Ovary (tissue), 10 donors: ENCODE measurements at places on chromosomes 5 and 9.

GRCh38 chr5:135332519-135333150 is 66.4 kb downstream of the MACROH2A1 start:
- H3K36me3 ChIP-seq = no peaks in the 10 kb centered on the region
- H3K27me3 ChIP-seq = no peaks in the 10 kb centered on the region
- no peak overlapping the region for H3K4me3 ChIP-seq

DNA sequence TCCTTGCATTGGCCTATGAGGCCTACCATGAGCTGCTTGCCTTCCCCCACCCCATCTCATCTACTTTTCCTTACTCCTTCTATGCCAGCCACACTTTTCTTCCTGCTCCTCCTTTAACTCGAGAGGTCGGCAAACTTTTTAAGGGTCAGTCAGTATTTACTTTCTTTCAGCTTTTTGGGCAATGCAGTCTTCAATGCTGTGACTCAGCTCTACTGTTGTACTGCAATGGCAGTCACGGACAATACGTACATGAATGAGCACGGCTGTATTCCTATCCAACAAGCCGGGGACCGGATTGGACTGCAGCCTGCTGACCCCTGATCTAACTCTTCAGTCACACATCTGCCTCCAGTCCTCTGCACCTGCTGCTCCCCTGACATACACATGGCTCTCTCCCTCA is 602 bp upstream of the ACTL7A start:
- H3K4me1 ChIP-seq = no peaks in the 10 kb centered on the region
- no peak overlapping the region for H3K27ac ChIP-seq
- no peak overlapping the region for H3K4me3 ChIP-seq
- no peak for DNase-seq

DNA sequence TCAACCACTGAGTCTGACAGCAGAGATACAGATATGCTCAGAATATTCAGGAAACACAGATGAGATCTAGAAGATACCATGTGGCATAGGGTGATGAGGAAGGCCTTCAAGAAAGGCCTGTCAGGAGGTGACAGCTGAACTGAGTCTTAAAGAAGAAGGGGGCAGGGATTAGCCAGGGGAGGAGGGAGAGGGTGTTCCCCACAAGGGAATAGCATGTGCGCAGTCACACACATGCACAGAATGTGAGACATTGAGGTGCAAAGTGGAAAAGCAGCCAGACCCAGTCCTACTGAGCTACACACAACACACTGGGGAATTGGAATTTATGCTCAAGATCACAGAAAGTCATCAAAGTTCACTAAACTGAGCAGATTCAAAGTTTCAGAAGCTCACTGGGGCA is 3.0 kb upstream of the SLC25A48 start:
- H3K4me1 ChIP-seq = no peaks in the 10 kb centered on the region
- no peaks in the 10 kb centered on the region for H3K36me3 ChIP-seq
- no peak for DNase-seq

GRCh38 chr5:139453683-139454567 is 8.6 kb downstream of the ECSCR start:
- no peaks in the 10 kb centered on the region for H3K27me3 ChIP-seq
- no peak overlapping the region for H3K27ac ChIP-seq
- H3K4me1 ChIP-seq = no peaks in the 10 kb centered on the region
- DNase-seq = no peak
- no peak overlapping the region for H3K4me3 ChIP-seq
- no peaks in the 10 kb centered on the region for H3K36me3 ChIP-seq

GRCh38 chr9:68489646-68490045 is 51.0 kb downstream of the TMEM252 start:
- H3K36me3 ChIP-seq = no peaks in the 10 kb centered on the region
- H3K27ac ChIP-seq = no peak overlapping the region
- H3K4me1 ChIP-seq = peaks cover 3% of the 10 kb centered on the region

- no peaks in the 10 kb centered on the region for H3K36me3 ChIP-seq
- no peak for DNase-seq
- no peaks in the 10 kb centered on the region for H3K4me1 ChIP-seq
- no peak overlapping the region for H3K4me3 ChIP-seq
Observed at GRCh38 chr5:96569770-96570169, 92.4 kb upstream of the CAST start.

- no peak for DNase-seq
- no peaks in the 10 kb centered on the region for H3K27me3 ChIP-seq
- no peaks in the 10 kb centered on the region for H3K36me3 ChIP-seq
- H3K4me3 ChIP-seq = no peak overlapping the region
- peaks cover 12% of the 10 kb centered on the region for H3K4me1 ChIP-seq
- no peak overlapping the region for H3K27ac ChIP-seq
Observed at GRCh38 chr9:87635656-87636501, 90.0 kb upstream of the CTSL start.

- no peaks in the 10 kb centered on the region for H3K36me3 ChIP-seq
- H3K4me3 ChIP-seq = no peak overlapping the region
- peaks cover 3% of the 10 kb centered on the region for H3K4me1 ChIP-seq
- peaks cover 7% of the 10 kb centered on the region for H3K27me3 ChIP-seq
- no peak for DNase-seq
Observed at GRCh38 chr5:88678770-88679381, 204.1 kb downstream of the MEF2C start.

DNA sequence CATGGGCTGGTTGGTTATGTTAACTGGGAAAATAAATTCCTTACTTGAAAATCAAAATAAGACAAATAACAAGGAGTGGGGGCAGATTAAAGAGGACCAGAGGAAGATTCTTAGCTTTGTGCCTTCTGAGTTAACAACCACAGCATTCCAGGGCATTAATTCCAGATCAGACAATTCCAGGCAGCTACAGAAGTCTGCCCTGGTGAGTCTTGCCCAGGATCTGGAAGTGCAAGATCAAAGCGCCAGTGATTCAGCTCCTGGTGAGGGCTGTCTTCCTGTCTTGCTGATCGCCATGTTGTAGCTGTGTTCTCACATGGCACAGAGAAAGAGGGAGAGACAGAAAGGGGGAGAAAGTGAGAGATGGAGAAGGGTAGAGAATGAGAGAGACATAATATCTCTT is 65.6 kb downstream of the ANXA2R start:
- H3K27ac ChIP-seq = no peak overlapping the region
- no peak for DNase-seq
- no peaks in the 10 kb centered on the region for H3K27me3 ChIP-seq
- no peaks in the 10 kb centered on the region for H3K36me3 ChIP-seq
- H3K4me1 ChIP-seq = no peaks in the 10 kb centered on the region

GRCh38 chr5:35877655-35878054 is 21.0 kb downstream of the IL7R start:
- DNase-seq = no peak
- no peaks in the 10 kb centered on the region for H3K4me1 ChIP-seq
- H3K36me3 ChIP-seq = no peaks in the 10 kb centered on the region
- H3K27ac ChIP-seq = no peak overlapping the region
- H3K4me3 ChIP-seq = no peak overlapping the region

GRCh38 chr9:5869315-5870019 is 21.2 kb upstream of the MLANA start:
- H3K27ac ChIP-seq = no peak overlapping the region
- no peaks in the 10 kb centered on the region for H3K4me1 ChIP-seq
- no peak for DNase-seq
- H3K4me3 ChIP-seq = no peak overlapping the region
- no peaks in the 10 kb centered on the region for H3K36me3 ChIP-seq

DNA sequence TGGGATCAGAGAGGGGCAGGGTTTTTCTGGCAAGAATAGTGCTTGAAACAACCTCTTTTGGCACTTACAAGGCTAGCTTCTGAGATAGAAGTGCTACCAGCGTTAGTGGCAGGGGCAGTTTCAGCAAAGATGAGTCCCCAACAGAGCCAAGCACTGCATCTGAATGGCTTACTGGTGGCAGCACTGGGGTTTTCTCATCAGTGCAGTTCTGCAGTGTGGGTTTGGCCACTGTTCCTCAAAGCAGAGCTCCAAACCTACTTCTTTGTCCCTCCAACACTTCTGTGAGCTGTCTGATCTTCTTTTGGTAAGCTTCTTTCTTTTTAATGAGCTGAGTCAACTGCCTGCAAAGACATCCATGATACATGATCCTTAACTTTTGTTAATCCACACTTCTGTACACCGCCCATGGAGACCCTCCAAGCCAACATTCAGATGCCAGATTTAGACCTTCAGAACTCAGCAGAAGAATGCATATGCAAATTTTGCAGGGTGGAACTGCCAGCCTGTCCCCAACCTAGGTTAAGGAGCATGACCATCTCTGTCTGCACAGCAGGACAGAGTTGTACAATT is 29.9 kb upstream of the FSTL4 start:
- H3K36me3 ChIP-seq = no peaks in the 10 kb centered on the region
- H3K27ac ChIP-seq = no peak overlapping the region
- no peaks in the 10 kb centered on the region for H3K4me1 ChIP-seq

DNA sequence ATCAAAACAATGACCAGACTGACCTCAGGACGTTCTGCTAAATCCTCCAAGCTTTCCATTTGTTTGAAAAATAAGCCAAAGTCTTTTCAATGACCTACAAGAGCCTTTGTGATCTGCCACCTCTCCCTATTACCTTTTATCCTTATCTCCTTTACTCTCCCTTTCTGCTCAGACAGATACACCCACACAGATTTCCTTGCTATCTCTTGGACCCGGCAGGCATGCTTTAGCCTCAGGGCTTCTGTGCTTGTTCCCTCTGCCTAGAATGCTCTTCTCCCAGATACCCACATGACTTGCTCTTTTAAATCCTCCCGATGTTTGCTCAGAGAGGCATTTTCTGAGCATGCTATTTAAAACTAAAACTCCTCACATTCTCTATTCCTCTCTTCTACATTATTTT is 8.9 kb upstream of the ELOVL7 start:
- no peak for DNase-seq
- no peak overlapping the region for H3K27ac ChIP-seq
- H3K4me1 ChIP-seq = no peaks in the 10 kb centered on the region
- no peaks in the 10 kb centered on the region for H3K36me3 ChIP-seq
- no peaks in the 10 kb centered on the region for H3K27me3 ChIP-seq

GRCh38 chr5:175813943-175814630 is 57.3 kb upstream of the CPLX2 start:
- H3K4me1 ChIP-seq = no peaks in the 10 kb centered on the region
- DNase-seq = no peak
- H3K36me3 ChIP-seq = no peaks in the 10 kb centered on the region
- H3K27ac ChIP-seq = no peak overlapping the region
- H3K4me3 ChIP-seq = no peak overlapping the region

DNA sequence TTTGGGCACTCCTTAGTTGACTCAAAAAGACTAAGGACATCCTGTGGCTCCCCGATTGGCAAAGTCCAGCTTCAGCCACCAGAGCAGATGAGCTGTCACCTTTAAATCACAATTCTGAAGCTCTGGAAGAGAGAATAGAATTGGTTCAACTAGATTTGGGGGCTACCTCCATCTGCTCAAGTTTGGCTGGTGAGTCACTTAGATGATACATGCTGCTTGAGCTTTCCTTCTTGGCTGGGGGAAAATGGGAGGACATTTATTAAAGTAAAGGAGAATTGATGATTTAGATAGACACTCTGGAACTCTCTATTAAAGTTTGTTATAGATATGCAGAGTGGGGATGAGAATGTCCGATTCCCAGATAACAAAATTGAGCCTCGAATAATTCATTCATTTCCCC is 30.0 kb upstream of the GRIA1 start:
- H3K36me3 ChIP-seq = no peaks in the 10 kb centered on the region
- H3K27ac ChIP-seq = no peak overlapping the region
- H3K4me3 ChIP-seq = no peak overlapping the region
- H3K4me1 ChIP-seq = no peaks in the 10 kb centered on the region
- H3K27me3 ChIP-seq = no peaks in the 10 kb centered on the region

DNA sequence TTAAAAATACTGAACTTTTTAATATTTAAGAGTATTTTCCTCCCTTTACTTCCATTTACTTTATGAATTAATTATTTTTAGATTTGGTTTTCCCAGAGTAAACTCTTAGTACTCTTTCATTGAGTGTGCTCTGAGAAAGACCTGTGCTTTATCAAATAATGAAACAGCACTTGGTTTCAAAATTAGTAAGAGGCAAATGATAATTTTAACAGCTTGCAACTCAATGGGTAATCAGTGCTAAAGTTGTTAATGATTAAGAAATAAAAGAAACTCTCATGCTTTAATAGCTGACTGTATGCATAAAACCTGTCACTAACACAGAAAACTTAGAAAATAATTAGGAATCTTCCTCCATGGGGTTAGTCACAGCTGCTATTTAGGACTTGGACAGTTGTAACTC is 244.4 kb downstream of the RFX3 start:
- no peak overlapping the region for H3K27ac ChIP-seq
- no peak for DNase-seq
- H3K4me3 ChIP-seq = no peak overlapping the region
- no peaks in the 10 kb centered on the region for H3K36me3 ChIP-seq
- H3K27me3 ChIP-seq = no peaks in the 10 kb centered on the region

GRCh38 chr5:151624476-151624875 is 33.3 kb upstream of the FAT2 start:
- H3K27me3 ChIP-seq = no peaks in the 10 kb centered on the region
- H3K36me3 ChIP-seq = no peaks in the 10 kb centered on the region
- H3K27ac ChIP-seq = no peak overlapping the region
- DNase-seq = no peak
- no peak overlapping the region for H3K4me3 ChIP-seq

- no peaks in the 10 kb centered on the region for H3K4me1 ChIP-seq
- DNase-seq = no peak
- H3K4me3 ChIP-seq = no peak overlapping the region
- no peaks in the 10 kb centered on the region for H3K27me3 ChIP-seq
- no peak overlapping the region for H3K27ac ChIP-seq
Observed at GRCh38 chr5:7391814-7392692, 3.9 kb upstream of the ADCY2 start.

DNA sequence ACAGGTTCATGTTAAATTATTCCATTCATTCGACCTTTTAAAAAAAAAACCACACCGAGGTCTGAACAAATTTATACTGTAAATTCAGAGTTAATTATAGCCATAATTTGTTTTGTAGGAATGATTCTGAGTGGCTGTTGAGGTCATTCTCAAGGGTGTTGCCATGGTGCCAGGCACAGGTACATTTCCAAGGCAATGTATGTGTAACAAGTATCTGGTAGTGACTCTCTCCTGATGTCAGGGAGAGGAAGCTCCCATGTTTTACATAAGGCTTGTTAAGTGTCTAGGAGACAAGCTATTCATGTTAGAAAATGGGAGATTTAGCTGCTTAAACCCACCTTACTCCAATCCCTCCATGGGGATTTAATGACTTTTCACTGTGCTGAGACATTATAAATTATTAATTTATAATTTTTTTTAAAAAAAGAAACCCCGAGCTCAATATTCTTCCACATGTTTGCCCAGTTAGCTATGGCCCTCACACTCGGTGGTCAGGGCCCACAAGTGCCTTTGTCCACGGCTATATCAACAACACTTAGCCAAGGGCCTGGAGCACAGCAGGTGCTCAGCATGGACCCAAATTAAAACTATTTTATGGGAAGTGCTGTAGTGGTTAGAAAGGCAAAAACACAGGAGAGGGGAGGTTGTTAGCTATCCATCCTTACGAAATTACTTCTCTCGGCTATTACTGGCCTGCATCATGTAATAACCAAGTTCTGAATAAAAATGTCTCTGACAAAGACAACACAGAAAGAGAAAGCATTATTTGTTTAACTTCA is 154.6 kb upstream of the GNA14 start:
- no peaks in the 10 kb centered on the region for H3K27me3 ChIP-seq
- H3K36me3 ChIP-seq = no peaks in the 10 kb centered on the region

GRCh38 chr5:56625541-56625940 is 189.8 kb upstream of the MAP3K1 start:
- no peak overlapping the region for H3K4me3 ChIP-seq
- DNase-seq = no peak
- H3K4me1 ChIP-seq = no peaks in the 10 kb centered on the region
- H3K27me3 ChIP-seq = no peaks in the 10 kb centered on the region
